A673 (cell line): ENCODE measurements at places on chromosomes 4 and X. TPM values are rescaled to one million over a fixed set of nuclear protein-coding genes. Genes with fewer than 3 reads are reported as not detected.

GRCh38 chrX:22467571-22467970 is 194.9 kb downstream of the CBLL2 start:
- DNase-seq, result peak; percentile 65

Gene CABS1
- not detected in 2 replicates for total RNA-seq

Gene GPR50
- total RNA-seq, result not detected in 2 replicates

GRCh38 chrX:148763896-148764295 is 263.5 kb downstream of the AFF2 start:
- DNase-seq, result no peak

DNA sequence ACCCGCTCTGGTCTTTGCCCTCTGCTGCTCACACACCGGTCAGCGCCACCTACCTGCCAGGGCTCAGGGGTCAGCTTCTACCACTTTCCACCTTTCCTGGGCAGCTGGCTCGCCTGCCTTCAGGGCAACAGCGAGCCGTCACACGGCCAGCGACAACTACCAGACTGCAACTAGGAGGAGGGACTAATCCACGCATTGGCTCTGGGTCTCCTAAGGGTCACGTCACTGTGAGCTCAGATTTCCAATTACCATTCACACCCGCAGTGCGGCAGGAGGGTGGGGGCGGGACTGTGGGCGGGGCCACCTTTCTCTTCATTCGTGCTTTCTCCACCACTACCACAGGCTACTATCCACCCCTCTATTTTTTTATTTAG is at the start of gene BEX5:
TSS of gene BEX5 (minus strand) at position 172 of the 374 bp plus-strand sequence. CDS start 1,712 bp downstream, outside the sequence.
- DNase-seq, result peak; percentile 67

Gene TCEAL6
- not detected in 2 replicates for total RNA-seq

- no peak for DNase-seq
Measured at GRCh38 chr4:171714791-171715454, 98.3 kb upstream of the GALNTL6 start.

- DNase-seq, result peak; percentile 19
Measured at GRCh38 chr4:97984545-97985131, 158.6 kb downstream of the STPG2 start.

DNA sequence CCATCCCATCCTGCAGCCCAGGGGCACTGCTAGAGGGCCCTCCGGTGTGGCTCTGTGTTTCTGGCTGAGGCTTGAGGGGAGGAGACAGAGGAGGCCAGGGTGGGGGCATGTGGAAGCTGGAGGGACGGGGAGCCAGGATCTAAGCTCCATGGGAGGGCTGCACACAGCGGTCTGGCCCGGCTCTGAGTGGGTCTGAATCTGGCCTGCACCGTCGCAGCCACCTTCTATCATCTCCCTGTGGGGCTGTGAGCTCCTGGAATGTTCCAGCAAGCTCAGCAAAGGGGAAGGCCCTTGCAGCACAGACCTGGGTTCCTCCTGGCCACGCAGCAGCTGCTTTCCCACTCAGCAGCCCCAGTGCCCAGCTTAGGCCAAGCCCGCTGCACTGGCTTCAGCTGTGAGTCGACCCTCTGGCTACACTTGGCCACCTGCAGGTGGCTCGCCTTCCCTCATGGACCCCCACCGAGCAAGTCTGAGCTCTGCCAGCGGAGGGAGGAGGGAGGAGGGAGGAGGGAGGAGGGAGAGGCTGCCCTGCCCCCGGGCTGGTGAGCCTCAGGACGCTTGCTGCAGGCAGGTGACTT is 5.3 kb downstream of the NKX1-1 start:
- DNase-seq, result no peak

Gene DUSP21
- total RNA-seq, result not detected in 2 replicates

Gene ADGRG4
- total RNA-seq, result not detected in 2 replicates

DNA sequence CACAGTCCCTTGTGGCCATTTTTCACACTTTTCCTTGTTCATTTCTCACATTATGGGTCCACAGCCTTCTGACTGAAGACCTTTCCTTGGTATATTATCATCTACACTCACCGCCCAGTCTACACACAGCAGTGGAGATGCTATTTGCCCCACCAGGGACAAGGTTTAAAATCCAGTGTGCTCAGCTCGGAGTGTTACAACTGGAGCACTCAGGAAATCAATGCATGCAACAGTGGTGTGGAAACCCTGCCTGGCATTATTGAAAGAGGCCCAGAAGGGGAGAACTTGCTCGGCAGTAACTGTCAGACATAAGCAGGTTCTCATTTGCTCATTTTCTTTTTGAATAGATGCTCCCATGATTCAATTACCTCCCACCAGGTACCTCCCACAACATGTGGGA is 340.9 kb downstream of the DHRSX start:
- no peak for DNase-seq

Gene LUZP4
- not detected in 2 replicates for total RNA-seq

- DNase-seq, result no peak
Measured at GRCh38 chrX:118734909-118735308, 7.5 kb downstream of the IL13RA1 start.

- peak; percentile 83 for DNase-seq
Measured at GRCh38 chrX:3962511-3963311, 249.3 kb upstream of the PRKX start.

GRCh38 chrX:27599928-27600327 is 9.8 kb downstream of the DCAF8L2 start:
- DNase-seq, result no peak

Gene FHDC1
- 0.26 and 0.39 TPM in 2 replicates for total RNA-seq

DNA sequence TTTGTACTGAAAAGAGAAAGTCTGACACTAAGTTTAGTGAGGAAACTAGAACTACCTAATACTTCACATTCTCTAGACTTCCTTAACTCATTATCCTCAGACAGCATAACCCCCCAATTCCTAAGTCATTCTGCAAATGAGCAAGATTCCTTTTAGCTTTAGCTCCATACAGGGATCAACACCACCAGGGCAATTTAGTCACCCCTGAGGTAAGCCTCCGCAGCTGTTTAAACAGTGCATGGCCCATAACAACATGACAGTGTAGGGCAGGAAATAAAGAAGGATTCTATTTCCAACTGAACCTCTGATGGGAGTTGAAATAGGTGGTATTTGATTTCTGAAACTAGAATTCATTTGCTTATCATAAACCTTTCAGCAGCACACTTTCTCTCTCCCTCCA is 112.8 kb upstream of the DKK2 start:
- DNase-seq, result no peak

Gene KCND1
- total RNA-seq, result 3.6 and 4.3 TPM in 2 replicates

GRCh38 chr4:55807556-55807955 is 12.0 kb upstream of the EXOC1L start:
- DNase-seq, result no peak
